ENCODE measurements at places on chromosomes 13 and 19.

DNA sequence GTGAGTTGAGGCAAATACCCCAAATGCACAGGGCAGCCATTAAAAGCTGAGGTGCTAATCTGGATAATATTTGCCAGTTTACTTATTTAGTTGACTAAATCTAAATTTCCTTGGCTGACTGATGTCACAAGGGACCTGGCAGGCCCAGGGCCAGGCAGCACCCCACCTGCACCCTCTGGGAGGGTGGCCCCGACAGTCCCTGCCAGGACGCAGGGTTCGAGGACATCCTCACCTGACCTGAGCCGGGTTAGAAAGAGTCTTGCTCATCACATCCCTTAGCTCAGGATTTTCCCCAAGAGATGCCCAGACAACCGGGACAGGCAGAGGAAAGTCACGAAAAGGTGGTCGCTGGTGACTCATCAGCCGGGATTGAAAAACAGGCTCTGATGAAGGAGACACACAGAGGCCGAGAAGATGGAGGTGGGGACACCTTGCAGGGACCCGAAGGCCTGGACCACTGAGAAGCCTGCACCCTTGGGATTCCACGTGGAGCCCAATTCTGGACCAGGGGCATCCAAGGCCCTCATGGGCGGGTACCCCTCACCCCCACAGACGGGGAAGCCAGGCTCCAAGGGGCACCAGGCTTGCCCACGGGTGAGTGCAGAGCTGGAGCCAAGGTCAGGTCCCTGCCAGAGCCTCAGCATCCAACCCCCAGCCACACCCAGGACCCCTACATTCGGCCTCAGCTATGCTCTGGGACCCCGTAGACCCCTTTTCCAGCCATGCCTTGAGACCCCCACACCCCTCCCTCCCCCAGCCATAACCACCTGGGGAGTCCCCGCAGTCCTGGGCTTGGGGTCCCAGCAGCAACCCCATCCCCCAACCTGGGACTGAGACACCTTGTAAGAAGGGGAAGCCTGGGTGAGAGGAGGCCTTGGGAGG lies 103.2 kb downstream of the SOX1 start:
- no peak for DNase-seq

DNA sequence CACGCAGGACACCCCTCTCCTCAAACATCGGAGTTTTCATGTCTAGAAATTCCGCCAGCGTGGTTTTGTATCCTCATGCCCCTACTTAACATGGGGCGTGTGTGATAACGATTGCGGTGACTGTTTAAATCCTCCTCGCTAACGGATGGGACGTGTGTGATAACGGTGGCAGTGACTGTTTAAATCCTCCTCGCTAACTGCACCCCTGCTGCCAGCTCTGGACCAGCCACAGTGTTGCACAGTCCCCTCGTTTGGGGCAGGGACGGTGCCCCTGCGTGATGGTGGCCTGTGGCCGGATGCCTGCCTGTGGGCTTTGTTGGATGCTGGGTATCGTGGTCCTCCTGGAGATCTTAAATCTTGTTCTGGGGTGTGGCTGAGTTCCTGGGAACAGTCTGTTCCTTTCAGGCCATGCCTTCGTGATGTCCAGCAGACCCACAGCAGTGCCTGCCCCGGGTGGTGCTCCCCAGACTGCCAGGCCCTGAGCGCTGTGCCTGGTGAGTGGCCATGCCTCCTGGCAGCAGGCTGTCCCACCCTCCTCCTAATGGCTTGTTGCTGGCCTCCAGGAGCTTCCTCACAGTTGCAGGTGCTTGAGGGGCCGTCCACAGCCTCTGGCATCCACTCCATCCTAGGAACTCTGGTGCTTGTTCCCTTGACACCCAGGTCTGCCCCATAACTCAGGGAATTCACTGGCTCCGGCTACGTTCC lies 122.5 kb upstream of the MCF2L start:
- no peak for DNase-seq

DNA sequence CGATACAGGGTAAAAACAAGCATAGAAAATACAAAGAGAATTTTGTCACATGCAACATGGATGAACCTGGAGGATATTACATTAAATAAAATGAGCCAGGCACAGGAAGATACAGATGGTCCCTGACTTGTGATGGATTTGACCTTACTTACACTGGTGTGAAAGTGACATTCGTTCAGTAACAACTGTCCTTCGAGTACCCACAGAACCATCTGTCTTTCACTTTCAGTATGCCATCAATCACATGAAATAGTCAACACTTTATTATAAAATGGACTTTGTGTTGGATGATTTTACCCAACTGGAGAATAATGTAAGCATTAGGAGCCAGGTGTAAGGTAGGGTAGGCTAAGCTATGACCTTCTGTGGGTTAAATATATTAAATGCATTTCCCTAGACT lies 51.5 kb downstream of the ZNF787 start:
- DNase-seq: no peak

- peak; percentile 92 for DNase-seq
Observed at GRCh38 chr19:12092065-12092867, 27.7 kb downstream of the ZNF844 start.

DNA sequence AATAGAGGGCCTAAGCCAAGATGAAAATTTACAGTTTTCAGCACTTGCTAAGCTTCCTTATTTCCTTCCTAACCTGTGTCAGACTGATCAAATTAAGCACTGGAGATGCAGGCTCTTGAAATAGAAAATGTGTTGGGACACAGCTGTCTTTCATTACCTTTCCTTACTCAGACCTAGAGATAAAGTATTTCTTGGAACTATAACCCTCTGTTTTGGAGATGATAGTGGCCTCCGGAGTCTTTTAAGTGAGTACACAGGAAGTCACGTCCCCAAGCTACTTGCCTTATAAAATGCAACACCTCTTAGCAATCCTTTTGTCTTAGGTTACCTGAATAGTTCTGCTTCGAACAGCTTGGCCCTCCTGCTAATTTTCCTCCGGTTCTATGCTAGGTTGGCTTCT lies 12.4 kb upstream of the AKAP11 start:
- DNase-seq: no peak

- no peak for DNase-seq
Observed at GRCh38 chr13:21297447-21297846, 121.0 kb downstream of the MRPL57 start.
